ENCODE measurements at places on chromosomes 5 and 9. TPM values are rescaled to one million over a fixed set of nuclear protein-coding genes. Genes with fewer than 3 reads are reported as not detected.

GRCh38 chr5:7671381-7671993, 179.4 kb downstream of the CFAP90 start:
- DNase-seq, result no peak

- peak; percentile 82 for DNase-seq
Observed at GRCh38 chr5:963673-964531, 44.7 kb upstream of the NKD2 start.

DNA sequence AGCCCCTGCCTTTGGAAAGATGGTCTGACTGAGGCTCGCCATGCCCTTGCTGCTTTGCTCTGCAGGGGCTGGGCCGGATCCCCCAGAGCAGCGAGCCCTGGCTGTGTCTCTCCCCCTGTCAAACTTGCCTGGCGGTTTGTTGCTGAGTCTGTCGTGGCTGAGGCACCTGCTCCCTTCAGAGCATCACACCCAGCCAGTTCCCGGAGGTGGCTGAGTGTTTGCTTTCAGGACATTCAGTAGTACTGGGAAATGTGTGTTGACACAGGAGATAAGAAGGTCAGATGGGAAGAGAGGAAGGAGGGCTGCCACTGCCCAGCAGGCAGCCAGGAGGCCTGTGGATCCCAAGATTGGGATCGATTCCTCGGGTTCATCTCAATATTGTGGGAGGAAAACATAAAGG, 62.9 kb downstream of the GADD45G start:
- DNase-seq, result peak; percentile 49

- no peak for DNase-seq
Observed at GRCh38 chr5:66413931-66414330, 182.3 kb upstream of the MAST4 start.

DNA sequence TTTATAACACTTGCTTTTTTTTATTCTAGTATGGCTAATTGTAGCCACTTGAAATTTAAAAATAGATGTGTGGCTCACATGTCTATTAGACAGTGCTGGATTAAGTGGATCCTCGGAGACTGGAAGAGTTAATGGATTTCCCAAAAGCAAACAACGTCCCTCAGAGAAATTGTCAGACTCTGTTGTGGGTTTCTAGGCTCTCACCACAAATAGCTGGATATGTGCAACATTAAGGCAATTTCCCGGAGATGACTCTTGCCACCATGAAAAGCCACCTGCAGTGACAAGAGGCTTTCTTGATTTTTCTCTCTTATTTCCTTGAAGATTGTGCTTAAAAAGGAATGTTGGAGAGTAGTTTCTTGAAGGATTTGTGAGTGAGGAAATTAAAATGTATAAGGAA, 43.2 kb downstream of the TMEM167A start:
- DNase-seq, result no peak

DNA sequence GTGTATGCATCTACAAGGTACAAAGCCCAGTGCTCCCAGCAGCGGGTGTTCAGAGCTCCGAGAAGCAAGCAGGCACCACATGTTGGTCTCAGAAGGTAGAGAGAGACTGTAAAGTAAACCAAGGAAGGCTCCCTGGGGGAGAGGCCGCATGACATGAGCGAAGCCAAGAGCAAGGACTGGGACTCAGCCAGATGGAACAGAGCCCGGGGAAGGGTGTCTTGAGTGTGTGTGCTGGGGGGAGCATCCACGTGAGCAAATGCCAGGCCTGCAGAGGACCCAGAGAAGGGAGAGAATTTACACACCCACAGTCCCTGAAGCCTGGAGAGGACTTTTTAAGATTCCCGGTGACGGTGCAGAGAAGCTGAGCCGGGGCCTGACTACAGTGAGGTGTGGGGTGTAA, 15.2 kb upstream of the KCNIP1 start:
- DNase-seq, result no peak

GRCh38 chr9:26685818-26686217, 206.8 kb downstream of the CAAP1 start:
- no peak for DNase-seq

GRCh38 chr5:138790684-138791083, 37.5 kb downstream of the CTNNA1 start:
- DNase-seq, result no peak

DNA sequence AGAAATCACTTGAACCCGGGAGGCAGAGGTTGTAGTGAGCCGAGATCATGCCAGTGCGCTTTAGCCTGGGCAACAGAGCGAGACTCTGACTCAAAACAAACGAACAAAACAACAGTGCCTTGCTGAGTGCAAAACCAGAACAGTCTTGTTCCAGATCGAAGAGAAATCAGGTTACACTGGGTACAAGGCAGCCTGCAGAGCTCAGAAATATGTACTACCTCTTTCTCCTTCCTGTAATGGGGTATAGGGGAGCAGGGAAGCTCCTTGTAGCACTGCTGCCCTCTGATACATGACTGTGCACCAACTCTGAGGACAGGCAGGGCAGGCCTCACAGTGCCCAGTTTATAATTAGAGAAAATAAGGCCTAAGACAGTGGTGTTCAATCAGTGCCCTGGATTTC, 24.7 kb downstream of the TBC1D2 start:
- DNase-seq, result no peak

DNA sequence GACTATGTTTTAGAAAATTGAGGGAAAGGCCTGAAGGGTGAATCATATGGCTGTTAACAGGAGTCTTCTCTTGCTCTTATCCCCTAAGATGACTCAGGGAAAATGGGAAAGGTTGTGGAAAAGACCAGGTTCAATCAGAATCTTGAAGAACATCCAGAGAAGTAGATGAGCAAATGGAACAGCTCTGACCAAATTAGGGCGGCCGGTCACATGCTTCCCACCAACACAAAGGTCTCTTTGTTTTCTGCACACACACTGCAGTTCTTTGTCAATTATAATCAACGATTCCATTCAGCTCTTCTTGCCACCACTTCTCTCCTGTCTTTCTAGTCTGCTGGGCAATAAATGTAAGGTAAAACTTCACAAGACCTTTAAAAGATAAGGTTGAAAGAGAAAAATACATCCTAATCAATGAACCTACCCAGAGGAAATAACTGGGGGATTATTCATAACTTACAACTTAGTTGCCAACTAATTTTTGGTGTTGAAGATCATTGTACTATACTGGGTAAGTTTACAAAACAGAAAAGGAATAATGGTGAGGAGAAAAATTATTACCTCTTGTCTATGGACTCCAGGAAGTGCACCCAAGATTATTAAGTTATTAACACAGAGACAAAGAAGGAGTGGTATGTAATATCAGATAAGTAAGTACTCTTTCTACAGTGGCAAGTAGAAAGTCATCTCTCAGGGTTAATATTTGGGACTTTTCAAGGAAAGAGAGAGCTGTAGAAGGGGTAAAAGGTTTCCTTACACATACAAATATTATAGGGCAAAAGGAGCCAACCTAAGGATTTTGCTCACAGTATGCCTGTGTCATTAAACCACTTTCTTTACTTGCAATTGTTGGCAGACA, 441.9 kb upstream of the PIK3R1 start:
- DNase-seq, result peak; percentile 54

DNA sequence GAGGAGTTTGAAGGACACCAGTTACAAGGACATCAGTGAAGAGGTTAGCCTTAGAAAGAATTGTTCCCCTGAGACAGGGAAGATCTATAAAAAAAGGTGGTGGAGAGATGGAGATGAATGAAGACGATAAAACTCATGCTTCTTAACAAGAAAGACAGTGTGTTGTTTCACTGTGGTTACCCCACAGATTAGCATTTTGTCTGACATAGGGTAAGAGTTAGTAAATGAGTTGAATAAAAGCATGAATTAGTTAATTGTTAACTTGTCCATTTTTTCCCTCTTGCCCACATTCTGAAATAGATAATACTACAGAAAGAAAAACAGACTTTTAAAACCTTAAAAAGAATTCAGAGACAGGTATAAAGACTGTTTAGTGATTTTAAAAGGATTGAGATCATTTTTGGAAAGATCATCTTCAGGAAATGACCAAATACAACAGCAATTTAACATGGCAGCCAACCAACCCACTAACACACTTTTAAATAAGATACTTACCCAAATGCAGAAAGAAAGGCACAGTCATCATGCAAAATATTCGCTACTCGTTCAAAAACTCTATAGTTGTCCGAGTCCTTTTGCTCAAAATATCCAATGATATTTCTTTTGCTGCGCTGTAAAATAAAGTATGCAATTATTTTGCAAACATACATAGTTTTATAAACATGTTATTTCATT, 78.5 kb downstream of the ERP44 start:
- no peak for DNase-seq

- no peak for DNase-seq
Observed at GRCh38 chr5:80231243-80231642, 24.6 kb downstream of the SERINC5 start.

DNA sequence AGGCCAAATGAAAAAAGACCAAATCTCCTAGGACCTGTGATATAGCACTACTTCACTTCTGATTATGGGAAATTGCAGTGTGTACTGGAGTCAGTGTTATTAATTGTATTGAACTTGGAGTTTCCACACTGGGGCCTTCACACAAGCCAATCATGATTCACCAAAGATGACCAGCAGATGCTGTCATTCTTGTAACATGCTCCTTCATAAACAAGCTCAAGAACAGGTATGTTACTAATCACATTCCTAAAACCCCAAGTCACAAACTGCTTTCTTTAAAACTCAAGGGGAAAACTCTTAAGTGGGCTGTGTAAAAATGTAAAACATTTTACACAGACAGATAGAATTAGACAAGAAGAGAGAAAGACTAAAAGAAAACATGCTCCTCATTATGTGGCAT, 5.6 kb downstream of the KLHL3 start:
- DNase-seq, result no peak

GRCh38 chr9:124256517-124257069, 1.2 kb upstream of the NEK6 start:
- no peak for DNase-seq

- DNase-seq, result no peak
Observed at GRCh38 chr9:81621118-81621517, 68.2 kb downstream of the TLE1 start.

GRCh38 chr5:158344376-158344775, 485.4 kb upstream of the CLINT1 start:
- DNase-seq, result no peak

DNA sequence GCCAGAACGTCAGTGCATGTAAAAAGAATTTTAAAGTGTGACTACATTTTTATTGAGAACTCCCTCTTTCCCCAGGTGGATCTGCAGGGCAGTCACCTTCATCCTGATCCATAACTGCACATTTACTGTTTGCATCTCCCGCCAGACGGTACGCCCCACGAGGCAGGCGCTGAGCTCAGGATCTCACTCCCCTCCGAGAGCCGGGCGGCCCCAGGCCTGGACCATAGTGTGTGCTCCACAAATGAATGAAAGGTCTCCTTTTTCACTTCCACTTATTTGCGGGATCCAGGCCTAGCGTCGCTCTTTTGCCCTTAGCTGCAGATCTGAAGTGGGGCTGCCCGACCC, 378 bp downstream of the DROSHA start:
- DNase-seq, result peak; percentile 36

DNA sequence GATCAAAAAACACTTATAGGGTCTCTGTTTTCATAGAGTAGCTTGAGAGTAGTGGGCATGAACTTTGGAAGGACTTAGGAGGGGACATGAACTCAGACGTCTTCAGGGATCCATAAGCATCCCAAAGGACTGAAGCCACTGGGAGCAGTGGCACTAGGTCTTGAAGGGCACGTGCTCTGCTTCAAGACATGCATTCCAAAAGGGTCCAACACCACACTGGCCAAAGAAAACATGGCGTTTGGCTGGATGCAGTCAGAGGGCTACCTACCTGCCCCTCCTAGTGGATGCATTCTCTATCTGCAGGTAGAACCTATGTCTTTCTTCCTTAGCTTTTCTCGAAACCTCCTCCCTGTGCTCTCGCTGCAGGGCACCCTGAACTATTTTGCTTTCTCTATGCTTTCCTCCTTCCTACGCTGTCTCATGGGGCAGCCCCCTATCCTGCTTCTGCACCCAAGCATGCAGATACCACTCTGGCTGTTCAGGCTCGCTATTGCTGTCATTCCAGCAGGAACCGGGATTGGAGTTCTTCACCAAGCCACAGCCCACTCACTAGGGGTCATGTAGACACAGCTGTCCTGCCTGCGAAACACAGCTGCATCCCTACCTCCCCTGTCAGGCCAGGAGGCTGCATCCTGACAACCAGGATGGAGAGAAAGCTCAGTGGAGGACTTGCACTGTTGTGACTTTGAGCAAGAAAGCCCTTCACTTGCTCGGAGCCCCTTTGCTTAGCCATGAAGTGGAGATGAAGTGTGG, 11.9 kb downstream of the FAM240B start:
- DNase-seq, result no peak

DNA sequence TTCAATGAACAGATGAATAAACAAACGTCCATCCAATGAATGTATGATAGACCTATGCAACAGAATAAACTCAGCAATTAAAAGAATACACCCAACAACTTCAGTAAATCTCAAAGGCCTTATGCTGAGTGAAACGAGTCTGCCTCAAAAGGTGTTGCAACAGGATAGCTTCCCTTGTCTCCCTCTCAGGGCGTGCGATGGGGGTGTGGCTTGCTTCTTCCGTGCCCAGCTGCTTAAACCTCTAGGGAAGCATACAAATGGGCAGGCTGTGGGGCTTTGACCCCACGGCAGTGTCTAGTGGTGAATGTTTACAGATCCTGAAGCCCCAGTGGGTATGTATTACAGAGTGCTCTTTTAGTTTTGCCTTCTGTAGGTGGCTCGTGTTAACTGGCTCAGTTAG, 87.0 kb upstream of the CCL21 start:
- DNase-seq, result no peak

- DNase-seq, result no peak
Observed at GRCh38 chr5:159332800-159333544, 2.7 kb upstream of the IL12B start.

DNA sequence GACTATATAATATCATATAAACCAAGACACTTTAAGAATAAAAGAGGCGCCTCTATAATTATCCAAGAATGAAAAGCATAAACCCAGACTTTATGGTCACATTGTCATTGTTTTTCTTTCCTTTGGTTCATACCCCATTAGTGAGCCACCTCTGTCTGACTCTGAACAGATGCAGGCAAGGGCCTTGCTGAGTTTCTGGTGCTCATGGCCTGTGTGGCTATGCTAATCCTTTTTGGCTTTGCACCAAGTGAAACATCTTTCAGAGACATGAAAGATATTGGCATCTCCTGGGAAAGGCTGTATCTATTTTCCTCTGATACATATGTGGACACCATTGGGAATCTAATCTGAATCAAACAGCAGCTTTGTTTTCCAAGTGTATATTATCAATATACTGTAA, 222.5 kb downstream of the CHSY3 start:
- DNase-seq, result no peak

DNA sequence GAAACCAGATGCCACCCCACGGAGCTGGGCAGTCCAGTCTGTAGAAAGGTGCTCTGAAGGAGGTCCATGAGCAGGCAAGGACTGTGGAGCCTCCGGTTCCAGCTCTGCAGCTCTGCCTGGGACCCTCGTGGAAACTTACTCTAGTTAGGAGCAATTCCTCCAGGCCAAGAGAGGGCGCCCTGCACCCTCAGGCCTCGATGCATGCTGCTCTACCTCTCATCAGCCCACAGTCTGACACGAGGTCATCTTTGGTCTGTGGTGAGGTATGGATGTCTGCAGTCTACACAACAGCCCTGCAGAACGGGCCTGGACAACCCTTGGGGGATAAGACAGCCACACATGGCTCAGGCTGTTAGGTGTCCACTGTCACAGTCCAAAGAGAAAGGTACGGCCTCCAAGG, 50.6 kb upstream of the UBTD2 start:
- DNase-seq, result no peak

TAF11L5 gene
- not detected for total RNA-seq

PCDHA10 gene
- 0.15 TPM for total RNA-seq

MARVELD2 gene
- total RNA-seq, result 1.8 TPM

SLC6A18 gene
- not detected for total RNA-seq

GAPVD1 gene
- 30.5 TPM for total RNA-seq

RETREG1 gene
- total RNA-seq, result 202 TPM

KIF3A gene
- total RNA-seq, result 12.4 TPM

PCSK5 gene
- total RNA-seq, result 4.1 TPM

ELAVL2 gene
- not detected for total RNA-seq

GNE gene
- 12.3 TPM for total RNA-seq

HTR1A gene
- total RNA-seq, result not detected
